ENCODE measurements at places on chromosomes 1 and 21.

GRCh38 chr1:31228986-31229385, 10.7 kb downstream of the NKAIN1 start:
- no peak for DNase-seq

GRCh38 chr1:174991473-174991872, 8.3 kb upstream of the CACYBP start:
- DNase-seq: no peak

DNA sequence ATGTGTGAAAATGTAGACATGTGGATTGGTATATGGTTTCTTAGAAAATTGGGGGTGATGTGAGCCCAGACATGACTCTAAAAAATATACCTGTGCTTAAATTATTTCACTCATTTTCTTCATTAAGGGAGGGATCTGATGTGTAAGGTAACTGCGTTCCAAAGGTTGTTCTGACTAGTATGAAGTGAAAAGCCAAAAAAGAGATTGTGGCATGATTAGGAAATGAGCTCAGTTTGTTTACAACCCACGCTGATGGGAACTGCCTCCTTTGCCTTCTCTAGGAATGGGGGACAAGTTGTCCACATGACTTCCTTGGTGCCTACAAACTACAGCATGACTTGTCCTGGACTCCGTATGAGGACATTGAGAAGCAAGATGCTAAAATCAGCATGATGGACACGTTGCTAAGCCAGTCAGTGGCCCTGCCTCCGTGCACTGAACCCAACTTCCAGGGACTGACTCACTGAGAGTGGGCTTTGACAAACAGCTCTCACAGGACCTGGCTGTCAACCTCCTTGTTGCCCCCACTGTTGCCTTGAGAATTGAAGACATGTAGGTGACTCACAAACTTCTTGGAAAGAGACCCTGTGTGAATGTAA, 8.0 kb downstream of the C1orf50 start:
- DNase-seq: no peak

GRCh38 chr1:64231654-64232053, 28.2 kb downstream of the UBE2U start:
- DNase-seq: no peak

- peak; percentile 47 for DNase-seq
Observed at GRCh38 chr1:64569411-64569810, 99.5 kb downstream of the CACHD1 start.

- no peak for DNase-seq
Observed at GRCh38 chr21:31034378-31034777, 3.9 kb downstream of the KRTAP19-8 start.

GRCh38 chr21:40377135-40377534, 469.8 kb downstream of the DSCAM start:
- no peak for DNase-seq

DNA sequence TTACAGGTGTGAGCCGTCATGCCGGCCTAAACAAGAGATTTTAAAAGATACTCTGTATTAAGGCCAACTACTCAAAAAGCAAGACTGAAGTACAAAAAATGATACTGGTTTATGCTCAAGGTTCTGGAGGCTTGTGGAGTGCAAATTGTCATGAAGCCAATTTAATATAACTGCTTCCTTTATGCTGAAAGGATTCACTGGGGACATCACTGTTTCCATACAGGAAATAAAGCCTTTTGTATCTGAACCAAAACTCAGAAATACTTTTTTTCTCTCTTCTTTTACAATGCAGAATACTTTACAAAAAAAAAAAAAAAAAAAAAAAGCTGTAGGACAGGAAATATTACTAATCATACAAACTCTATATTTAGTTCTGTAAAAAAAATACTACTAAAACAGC, 55.5 kb upstream of the CNN3 start:
- DNase-seq: no peak

DNA sequence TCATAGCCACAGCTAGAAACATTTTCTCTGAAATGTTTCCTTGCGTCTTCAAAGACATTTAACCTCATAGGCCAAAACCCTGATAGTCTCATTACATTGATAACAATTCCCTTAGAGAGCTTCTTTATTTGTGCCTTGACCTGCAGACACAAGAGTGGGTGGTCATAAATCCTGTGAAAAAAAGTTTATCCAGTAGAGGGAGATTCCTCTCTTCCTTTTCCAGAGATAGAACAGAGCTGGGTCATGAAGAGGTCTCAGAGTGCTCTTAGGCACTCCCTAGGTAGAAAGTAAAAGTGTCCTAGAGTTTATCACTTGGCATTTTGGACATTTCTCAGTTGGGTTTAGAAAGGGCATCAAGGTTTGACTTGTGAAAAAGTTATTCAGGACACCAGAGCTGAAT, 426.1 kb downstream of the NUF2 start:
- DNase-seq: no peak

DNA sequence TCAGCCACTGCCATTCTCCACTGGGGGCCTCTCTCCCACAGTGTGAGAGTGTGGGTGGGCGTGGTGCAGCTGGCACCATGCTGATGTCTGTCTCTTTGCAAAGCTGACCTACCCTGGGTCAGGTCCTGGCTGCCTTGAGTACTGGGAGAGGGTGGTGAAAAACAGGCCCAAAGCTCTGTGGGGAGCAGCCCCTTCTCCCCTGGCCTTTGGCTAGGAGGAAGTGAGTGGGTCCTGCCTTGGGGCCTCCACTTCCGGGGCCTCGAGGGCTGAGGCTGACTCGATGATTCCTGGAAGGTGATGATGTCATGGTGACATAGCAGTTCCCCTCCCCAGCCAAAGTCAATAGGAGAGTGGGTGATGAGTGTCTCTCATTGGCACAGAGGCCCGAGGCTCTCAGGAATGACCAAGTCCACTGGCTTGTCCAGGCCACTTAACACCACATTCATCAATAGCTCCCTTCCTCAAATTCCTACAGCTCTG, 53.0 kb downstream of the IER5 start:
- no peak for DNase-seq

- peak; percentile 72 for DNase-seq
Observed at GRCh38 chr1:202158810-202159533, 1.4 kb downstream of the PTPN7 start.
